ENCODE measurements at places on chromosomes 7 and 10.

DNA sequence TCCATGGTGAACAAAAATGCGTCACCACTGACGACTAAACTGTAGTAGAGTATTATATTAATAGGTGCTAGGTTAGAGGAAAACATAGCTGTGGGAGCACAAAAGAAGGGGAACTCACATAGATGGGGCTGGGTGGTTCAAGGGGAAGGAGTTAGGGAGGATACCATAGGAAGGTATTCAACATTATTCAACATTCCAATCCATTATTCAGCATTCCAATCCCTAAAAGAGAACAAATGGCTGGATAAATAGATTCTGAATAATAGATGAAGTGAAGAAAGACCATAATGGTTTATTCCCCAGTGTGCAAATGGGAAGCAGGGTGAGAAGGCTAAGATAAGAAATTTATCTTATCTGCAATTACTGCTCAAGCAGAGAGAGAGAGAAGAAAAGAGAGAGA is 61.4 kb downstream of the AASS start:
- DNase-seq = no peak

- no peak for DNase-seq
These were observed 7.2 kb downstream of the DNAH11 start for GRCh38 chr7:21550076-21550475.

GRCh38 chr10:49398986-49399385 is 3.1 kb upstream of the DRGX start:
- DNase-seq = no peak

DNA sequence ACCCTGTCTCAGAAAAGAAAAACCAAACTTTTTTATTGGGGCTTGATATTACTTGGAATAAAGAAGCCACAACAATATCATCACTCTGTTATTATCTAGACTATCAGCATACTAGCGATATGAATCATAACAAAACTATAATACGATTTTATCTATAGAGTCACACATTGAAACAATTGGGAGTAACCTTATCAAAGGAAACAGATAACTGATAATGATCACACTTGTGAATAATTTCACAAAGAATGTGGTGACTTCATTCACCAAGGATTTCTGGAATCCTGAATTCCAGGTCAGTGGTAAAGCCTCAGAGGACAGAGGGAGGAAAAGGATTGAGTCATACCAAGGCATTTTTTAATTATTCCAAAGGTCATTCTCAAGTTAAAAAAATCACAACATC is 32.1 kb upstream of the NMT2 start:
- DNase-seq = no peak

DNA sequence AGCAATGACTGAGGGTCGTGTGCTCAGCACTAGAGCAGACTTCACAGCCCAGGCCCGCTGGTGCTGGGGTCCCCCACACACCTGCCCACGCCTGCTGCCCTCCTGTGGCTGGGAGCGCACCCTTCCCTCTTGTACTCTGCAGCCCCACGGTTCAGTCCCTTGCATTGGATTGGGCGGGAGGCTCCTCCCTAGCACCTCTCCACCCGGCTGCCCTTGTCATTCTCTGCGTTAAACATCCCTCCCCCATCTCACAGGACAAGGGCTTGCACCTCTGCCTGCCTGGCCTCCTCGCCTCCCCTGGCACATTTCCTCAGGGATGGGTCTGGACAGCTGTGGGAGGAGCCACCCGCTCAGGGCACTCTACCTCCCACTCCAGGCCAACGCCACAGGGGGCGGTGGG is 68.6 kb downstream of the ALOX5 start:
- no peak for DNase-seq

DNA sequence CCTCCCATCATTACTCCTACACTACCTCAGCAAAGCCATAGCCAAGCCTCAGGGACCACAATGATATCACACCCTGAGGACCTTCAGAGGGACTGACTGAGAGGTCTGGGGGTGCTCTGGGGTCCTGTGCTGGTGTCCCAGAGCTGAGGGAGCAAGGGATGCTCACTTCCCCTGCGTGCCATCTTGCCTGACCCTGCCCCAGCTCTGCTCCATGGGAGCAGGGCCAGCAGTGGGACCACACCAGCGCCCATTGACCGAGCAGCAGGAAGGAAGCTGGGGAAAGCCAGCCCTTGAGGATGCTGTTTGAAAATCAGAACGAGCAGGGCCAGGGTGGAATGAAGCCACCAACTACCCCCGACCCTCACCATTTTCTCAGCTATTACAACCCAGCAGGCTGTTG is 103.0 kb downstream of the PARP12 start:
- DNase-seq = no peak

DNA sequence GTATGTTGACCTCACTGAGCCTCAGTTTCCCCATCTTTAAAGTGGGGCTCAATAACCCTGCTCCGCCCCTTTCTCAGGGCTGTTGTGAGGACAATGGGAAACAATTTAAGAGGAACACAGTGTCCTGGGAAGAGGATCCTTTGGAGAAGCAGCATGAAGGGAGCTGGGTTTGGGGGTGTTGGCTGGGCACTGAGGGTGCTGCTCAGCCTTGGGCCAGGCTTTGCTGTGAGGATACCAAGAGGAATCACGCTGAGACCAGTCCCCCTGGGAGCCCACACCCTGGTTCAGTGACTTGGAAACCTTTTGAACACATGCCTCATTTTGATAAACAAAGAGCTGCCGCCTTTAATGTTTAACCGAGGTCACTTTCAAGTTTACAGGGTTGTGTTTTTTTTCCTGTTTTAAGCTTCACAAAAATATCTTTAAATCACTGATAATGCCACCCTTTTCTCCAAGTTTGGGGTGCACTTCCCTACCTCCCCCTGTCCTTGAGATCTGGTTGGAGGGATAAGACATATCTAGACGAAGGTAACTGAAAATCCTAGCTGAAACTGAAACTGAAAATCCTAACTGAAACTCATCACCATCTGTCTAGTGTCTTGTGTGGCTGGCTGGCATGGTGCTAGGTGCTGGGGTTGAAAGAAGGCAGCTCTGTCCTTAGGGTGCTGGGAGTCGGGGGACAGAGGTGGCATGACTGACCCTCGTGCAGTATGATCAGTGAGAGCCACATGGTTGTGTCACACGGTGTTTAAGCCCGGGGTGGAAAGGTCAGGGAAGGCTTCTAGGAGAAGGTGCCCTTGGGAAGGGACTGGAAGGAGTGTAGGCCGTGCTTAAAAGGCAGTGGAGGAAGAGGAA is 27.7 kb downstream of the ZNF775 start:
- DNase-seq = peak; percentile 39

DNA sequence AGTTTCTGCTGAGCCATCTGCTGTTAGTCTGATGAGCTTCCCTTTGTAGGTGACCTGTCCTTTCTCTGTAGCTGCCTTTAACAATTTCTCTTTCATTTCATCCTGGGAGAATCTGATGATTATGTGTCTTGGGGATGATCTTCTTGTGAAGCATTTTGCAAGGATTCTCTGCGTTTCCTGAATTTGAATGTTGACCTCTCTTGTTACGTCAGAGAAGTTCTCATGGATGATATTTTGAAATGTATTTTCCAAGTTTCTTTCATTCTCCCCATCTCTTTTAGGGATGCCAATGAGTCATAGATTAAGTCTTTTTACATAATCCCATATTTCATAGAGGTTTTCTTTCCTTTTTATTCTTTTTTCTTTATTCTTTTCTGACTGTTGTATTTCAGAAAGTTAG is 184.2 kb upstream of the BET1 start:
- no peak for DNase-seq

DNA sequence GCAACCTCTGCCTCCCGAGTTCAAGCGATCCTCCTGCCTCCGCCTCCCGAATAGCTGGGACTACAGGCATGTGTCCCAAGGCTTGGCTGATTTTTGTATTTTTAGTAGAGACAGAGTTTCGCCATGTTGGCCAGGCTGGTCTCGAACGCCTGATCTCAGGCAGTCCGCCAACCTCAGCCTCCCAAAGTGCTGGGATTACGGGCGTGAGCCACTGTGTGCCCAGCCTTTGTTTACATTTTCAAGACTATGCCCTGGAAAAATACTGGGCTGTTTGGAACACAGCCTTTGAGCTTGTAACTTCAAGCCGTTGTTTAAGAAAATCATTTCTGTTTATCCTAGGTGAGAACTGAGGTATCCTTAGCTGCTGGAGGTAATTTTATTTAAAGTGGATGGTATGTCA is 1.9 kb downstream of the ZKSCAN1 start:
- DNase-seq = no peak

- DNase-seq = no peak
These were observed 319.1 kb downstream of the KIF20B start for GRCh38 chr10:90020506-90020905.

- no peak for DNase-seq
These were observed 109.4 kb downstream of the TRIM24 start for GRCh38 chr7:138569418-138569817.

- no peak for DNase-seq
These were observed 37.3 kb upstream of the EXOC6 start for GRCh38 chr10:92810934-92811532.

- DNase-seq = no peak
These were observed 88.1 kb downstream of the XPNPEP1 start for GRCh38 chr10:109835257-109835656.

DNA sequence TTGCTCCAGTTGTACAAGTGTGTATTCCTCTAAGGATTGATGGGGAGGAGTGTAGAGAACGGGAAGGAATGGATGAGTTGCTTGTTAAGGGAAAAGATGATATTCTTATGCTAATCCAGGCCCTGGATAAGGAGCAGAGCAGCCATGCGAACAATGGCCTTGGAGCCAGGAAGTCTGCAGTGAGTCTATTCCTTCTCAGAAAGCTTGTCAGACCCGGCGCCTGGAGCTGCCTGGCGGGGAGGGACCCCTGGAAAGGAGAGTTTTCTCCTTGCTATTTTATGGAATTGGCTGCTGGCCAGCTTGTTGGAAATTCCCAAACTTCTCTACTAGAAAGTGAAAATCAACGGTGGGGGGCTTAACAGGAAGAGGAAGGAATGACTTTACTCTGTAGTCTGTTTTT is 89.1 kb downstream of the MMRN2 start:
- no peak for DNase-seq

- DNase-seq = no peak
These were observed 202.7 kb downstream of the TAX1BP1 start for GRCh38 chr7:27942711-27943110.

GRCh38 chr7:69967689-69968450 is 369.6 kb downstream of the AUTS2 start:
- no peak for DNase-seq

DNA sequence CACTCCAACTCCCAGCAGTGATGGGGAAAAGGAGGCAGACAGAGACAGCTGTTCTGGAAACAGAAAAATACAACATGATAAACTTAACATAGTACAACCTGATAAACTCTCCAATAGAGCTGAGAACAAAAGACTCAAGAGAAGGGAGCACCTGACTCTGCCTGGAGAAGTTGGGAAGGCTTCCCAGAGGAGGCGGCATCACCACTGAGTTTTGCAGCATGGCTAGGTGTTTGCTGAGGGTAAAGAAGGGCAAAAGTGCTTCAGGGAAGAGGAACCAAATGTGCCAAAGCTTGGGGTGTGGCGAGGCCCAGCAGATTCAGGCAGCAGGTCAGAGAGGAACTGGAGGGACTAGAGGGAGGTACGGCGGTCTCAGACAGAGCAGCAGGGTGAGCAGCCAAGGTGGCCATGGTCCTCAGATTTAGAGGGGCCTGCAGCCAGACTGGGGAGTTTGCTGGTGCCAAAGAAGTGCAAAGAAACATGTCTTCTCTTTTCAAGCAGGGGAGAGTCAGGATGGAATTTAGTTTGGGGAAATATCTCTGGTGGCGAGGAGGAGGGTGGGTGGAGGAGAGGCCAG is 119.9 kb upstream of the BTBD16 start:
- DNase-seq = no peak

DNA sequence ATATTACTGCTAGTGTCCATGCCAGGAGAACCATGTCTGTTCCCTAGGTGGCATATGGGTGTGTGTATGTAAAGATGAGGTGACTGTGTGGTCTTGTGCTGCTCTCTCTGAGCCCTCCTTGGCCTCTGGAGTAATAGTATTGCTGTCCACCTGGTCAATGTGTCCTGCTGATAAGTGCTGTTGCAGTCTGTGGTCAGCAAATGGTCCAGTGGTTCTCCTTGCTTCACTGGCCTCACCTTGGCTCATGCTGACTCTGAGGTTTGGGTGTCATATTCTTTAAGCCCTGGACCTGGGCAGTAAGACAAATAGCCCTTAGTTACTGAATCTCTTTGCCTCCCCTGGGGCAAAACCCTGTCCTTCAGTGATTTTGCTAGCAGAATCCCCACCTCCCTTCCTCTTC is 56.8 kb downstream of the TPST1 start:
- DNase-seq = no peak

- no peak for DNase-seq
These were observed 665.2 kb downstream of the INHBA start for GRCh38 chr7:41037691-41038090.

GRCh38 chr10:47257396-47258120 is 42.4 kb upstream of the GDF10 start:
- DNase-seq = no peak
